Activated T-cell treated with anti-CD3 and anti-CD28 coated beads for 4 hours (primary cell): ENCODE measurements at places on chromosomes 1 and 21.

GRCh38 chr1:26053718-26054560 lies 8.0 kb upstream of the SLC30A2 start:
- DNase-seq = no peak

GRCh38 chr1:200099040-200099439 lies 71.5 kb downstream of the NR5A2 start:
- DNase-seq = no peak

GRCh38 chr1:109909561-109909960 lies 1.1 kb upstream of the CSF1 start:
- no peak for DNase-seq

GRCh38 chr1:36879613-36880012 lies 154.7 kb downstream of the GRIK3 start:
- no peak for DNase-seq

DNA sequence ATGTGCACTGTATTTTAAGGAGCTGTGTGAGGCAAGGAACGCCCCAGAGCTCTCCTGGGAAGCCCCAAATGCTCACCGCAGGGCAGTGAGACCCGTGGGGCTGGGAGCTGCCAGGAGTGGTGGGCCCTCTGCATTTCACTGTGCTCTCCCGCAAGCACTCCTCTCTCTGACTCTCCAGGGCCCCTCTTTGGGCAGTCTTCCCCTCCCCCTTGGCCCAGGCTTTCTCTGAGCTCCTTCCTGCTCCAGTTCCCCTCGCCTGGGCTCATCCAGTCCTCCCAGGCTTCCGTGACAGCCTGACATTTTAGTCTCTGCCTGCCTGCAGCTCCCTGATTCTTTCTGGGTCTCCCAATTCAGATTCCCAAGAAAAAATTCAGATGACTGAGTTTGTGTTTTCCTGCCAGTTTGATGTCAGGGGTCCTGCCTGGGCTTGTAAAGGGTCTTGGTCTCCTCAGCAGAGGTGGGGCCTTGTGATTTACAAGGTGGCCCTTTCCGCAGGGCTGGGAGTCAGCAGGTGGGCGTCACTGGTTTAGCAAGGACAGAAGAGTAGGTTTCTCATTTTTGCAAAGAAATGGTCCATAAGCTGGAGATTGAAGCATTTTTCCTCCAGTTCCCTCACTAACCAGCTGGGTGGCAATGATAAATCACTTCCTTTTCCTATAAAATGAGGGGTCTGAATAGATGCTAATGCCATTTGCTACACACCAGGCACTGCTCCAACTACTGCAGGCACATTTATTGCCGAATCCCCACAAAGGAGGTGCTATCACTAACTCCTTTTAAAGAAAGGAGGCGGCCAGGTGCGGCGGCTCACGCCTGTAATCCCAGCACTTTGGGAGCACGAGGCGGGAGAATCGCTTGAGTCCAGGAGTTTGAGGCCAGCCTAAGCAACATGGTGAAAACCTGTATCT lies 1.9 kb upstream of the CA6 start:
- DNase-seq = no peak

DNA sequence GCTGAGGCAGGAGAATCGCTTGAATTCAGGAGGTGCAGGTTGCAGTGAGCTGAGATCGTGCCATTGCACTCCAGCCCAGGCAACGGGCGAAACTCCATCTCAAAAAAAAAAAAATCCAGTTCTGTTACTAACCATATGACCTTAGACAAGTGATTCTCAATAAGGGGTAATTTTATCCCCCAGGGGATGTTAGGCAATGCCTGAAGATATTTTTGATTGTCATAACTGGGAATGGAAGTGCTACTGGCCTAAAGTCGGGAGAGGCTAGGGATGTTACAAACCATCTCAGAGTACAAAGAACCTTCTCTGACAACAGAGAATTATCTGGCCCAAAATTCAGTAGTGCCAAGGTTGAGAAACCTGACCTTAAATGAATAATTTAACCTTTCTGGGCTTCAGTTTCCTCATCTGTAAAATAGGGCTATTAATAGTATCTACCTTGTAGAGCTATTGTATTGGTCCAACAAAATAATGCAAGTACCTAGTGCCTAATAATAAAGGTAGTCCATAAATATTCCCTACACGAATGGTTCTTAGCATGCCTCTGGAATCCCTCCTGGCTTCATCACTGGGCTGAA lies 5.8 kb upstream of the LMNA start:
- no peak for DNase-seq

DNA sequence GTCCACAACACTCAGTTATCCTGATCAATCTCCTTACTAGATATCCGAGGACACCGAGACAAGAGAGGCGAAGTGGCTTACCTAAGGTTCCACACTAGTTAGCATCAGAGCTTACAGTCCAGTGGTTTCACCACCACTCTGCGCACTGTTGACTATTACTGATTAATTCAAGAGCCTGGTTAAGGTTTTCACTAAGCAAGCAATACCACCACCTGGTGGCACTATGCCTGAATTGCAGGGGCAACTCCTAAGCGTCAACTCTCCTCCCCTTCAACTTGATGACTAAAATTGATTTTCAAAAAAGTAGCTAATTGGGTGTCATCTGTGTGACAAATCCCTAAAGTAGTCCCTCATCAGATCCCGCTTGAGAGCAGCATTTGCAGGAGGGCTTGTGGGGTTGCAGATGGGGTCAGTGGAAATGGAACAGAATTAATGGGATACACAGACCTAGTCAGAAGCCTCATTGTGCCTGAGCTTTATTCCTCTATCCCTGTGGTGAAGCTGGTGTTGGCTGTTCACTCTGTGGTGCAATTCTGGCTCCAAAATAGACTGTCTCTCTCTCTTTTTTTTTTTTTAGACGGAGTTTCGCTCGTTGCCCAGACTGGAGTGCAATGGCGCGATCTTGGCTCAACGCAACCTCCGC lies 9.1 kb downstream of the TTC22 start:
- DNase-seq = no peak

DNA sequence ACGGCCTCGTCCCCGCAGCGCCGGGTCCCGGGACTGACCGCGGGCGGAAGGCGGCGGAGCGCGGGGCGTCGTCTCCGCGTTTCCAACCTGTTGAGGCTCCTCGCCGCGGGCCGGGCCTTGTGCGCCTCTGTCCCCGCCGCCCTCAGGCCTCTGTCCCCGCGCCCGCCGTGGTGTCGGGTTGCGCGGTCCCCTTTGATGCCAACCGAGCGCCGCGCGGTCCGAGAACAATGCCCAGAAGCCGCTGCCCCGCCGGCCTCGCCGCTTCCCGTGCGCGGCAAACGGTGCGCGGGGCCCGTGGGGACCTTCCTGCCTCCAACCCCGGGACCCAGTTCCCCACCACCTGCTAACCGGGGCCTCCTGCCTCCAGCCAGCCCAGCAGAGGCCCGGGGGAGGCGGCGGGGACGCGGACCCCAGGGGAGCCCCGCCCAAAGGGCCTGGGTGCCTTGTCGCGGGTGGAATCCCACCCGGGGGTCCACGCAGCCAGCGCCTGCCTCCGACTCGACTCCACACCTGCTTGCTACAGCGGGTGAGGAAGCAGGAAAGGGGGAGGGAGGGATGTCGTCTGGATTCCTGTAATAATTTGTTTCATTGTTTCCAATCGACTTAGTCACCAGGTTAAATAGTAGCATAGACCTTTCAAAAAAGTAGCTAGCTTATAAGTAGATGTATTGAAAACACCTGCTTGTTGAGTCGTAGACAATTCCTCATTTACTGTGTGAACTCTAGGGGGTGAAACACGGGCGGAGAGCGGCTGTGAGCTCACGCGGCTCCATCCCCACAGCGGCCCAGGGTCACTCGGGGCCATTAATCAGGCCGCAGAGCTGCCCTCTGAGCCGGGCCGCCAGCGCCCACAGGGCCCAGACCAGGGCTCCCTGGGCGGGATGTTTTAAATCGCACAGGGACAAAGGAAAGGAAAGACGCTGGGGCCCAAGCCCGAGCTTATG lies 1.1 kb downstream of the COL18A1 start:
- DNase-seq = no peak

GRCh38 chr1:234958066-234958705 lies 170.5 kb downstream of the TOMM20 start:
- no peak for DNase-seq

- no peak for DNase-seq
These were observed 2.8 kb downstream of the STPG1 start for GRCh38 chr1:24410750-24411149.

- no peak for DNase-seq
These were observed 9.1 kb downstream of the MTOR start for GRCh38 chr1:11253226-11253625.

DNA sequence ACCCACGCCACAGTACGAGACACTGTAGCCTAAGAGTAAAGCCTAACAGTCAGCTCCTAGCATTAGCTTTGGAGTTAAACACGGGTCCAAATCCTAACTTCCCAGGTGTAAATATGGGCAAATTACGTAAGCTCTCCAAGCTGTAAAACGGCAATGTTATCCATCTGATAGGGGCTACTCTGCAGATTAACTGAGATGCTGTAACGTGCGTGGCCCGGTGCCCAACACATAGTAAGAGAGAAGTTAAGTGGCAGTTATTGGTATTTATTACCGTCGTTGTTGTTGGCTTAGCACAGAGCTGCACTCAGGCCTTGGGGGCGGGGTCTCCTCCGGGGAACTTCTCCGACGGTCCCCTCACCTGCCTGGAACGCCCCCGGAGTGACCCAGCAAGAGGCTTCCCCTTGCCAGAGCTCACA lies 457 bp downstream of the TRAPPC3 start:
- DNase-seq = no peak

GRCh38 chr1:205802060-205802459 lies 10.9 kb downstream of the SLC41A1 start:
- DNase-seq = no peak

DNA sequence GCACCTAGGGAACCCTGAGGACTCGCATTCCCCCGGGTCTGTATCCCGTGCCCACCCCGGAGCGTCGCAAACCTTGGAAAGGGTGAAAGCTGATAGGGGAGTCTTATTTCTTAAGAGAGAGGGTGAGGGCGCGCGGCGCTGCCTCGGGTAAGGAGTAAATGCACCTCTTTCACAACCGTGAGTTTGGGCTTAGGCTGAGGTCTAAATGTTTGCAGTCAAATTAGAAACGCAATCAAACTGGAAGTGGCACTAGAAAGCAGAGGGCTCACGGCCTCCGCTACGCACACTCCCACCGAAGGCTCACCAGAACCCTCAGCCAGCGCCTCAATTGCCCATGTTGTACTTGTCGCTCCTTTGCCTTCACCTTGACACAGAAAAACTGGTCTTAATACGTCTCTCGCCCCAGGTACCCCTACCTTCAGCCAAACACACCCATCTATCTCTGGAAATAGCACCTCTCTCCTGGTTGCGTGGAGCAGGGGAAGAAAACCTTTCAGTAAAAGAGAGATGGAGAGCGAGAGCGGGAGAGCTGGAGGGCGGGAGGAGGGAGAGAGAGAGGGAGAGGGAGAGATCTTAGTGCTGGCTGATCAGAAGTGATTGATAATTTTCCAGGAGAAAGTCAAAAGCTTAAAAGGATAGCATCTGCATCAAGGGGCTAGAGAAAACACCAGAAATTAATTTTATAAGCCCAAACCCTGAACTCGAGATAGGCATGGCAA lies 1.7 kb upstream of the HLX start:
- DNase-seq = no peak

- no peak for DNase-seq
These were observed 154.1 kb downstream of the CLIC6 start for GRCh38 chr21:34822942-34823341.

DNA sequence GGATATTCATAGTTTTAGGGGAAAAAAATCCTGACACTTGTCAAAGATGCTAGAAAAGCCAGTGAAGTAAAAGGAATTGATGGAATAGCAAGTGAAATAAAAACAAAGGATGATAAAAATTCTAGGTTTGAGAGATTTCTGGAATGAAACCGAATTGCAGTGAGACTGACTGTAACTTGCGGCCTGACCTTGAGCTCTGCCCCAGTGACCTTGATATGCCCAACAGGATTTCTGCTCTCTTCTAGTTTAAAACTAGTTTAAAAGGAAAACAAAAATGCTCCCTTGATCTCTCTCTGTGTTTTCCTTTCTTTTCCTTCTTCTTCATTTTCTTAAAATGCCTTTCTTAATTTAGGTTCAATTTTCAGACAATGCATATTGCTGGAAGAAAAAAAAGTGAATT lies 54.9 kb upstream of the IFI44L start:
- no peak for DNase-seq

DNA sequence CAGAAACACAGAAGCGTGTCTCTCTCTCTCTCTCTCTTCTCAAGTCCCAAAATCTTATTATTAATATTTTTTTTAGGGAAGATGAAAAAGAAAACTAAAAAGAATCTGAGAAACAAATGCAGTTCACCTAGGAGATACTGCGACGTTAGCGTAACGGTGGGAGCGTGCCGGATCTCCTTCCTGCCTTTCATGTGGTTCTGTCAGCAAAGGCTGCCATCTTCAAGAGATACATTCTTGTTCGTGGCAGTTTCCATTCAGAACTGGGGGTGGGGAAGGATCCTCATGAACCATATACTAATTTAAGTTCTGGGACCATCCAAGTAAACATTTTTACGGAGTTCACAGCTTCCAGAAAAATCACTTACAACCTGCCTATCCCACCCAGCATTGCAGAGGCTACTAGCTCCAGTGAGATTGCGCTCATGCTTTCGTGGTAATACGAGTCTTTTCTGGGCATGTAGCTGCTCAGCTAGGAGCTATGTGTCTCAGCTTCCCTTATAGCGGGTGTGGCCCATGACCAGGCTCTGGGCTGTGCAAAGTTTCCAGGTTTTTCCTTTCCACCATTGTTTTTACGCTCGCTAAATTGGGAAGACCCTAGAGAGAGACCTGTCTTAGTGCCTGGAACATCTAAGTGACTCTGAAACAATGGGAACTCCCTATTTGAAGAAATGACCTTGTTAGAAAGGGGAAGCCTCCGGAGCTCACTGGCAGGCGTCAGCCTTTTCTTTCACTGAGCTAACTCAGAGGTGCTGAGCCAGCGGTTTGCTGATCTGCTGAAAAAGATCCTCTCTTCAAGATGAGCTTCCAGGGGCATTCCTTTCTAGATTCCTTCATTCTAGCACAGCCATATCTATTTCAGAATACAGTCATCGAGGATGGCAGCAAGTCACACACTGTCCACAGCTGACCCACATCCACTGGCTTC lies 17.3 kb downstream of the SLAMF1 start:
- DNase-seq = peak; percentile 42

GRCh38 chr1:14300991-14301703 lies 297.3 kb upstream of the KAZN start:
- DNase-seq = no peak

- no peak for DNase-seq
These were observed 7.6 kb downstream of the ENO1 start for GRCh38 chr1:8870616-8871538.

DNA sequence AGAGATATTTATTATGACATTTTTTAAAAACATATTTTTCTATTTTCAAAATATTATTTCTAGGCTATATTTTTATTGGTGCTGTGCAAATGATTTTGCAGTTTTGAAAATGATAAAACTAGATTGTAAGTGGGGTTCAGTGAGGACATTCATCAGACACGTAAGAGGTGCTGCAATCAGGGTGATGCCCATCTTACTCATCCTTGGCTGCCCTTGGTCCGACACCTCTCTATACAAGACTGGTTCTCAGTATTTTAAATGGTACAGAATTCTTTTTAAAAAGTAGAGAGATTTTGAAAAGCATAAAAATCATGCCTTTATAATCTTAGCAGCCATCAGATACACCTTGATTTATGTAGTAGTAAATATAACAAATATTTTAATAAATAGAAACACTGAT lies 24.0 kb downstream of the HENMT1 start:
- DNase-seq = no peak

- no peak for DNase-seq
These were observed 124.2 kb downstream of the RUNX1 start for GRCh38 chr21:34924771-34925419.
